ENCODE measurements at places on chromosomes 4 and X.
A peak's percentile ranks its signal among the peaks of the same experiment; 100 is the strongest.

GRCh38 chrX:980587-981235 lies 231.7 kb downstream of the CRLF2 start:
- peaks cover 2% of the 10 kb centered on the region for H3K36me3 ChIP-seq
- peaks cover 3% of the 10 kb centered on the region for H3K4me1 ChIP-seq
- peaks cover 12% of the 10 kb centered on the region for H3K27me3 ChIP-seq
- no peak overlapping the region for H3K27ac ChIP-seq
- no peak overlapping the region for H3K4me3 ChIP-seq

DNA sequence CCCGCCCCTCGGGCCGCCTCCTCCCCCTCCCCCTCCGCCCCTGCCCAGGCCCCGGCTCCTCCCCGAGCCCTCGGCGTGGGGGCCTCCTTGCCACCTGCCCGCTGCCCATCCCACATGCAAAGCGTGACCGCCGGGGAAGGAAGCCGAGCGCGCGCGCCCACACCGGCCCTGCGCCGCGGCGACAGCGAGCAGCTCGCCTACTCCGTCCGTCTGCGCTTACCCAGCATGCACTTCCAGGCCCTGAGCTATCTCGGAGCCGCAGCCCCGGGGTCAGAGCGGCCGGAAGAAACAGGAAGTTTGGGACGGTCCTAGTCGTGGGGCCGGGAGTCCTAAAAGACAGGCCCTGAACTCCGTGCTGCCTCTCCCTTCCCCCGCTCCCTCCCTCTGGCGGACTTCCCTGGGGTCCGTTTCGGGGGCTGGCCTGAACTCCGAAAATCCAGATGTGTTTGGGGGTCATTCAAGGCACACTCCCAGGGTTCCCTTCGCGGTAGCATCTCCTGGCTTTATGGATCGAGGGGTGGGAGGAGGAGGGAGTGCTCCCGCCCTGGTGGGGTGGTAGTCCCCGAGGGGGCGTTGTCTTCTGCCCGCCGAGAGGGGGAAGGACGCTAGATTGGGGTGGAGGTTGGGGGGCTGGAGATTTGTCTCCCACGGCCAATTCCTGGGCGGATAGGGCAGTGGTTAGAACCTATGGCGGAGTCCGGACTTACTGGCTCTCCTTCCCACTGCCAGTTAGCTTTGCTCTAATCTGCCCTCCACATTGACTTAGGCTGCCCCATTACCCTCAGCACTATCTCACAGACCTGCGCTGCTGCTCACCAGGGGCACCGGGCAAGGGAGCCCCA lies 25.0 kb upstream of the BCORL1 start:
- H3K4me3 ChIP-seq, result peak overlapping the region; percentile 70
- no peaks in the 10 kb centered on the region for H3K27me3 ChIP-seq
- peaks cover 22% of the 10 kb centered on the region for H3K4me1 ChIP-seq
- peaks cover 9% of the 10 kb centered on the region for H3K36me3 ChIP-seq
- no peak for DNase-seq
- H3K27ac ChIP-seq, result peak overlapping the region; percentile 23

GRCh38 chr4:63315651-63316050 lies 1093.6 kb downstream of the TECRL start:
- H3K27me3 ChIP-seq, result no peaks in the 10 kb centered on the region
- H3K36me3 ChIP-seq, result no peaks in the 10 kb centered on the region
- no peaks in the 10 kb centered on the region for H3K4me1 ChIP-seq
- DNase-seq, result no peak

- H3K4me1 ChIP-seq, result no peaks in the 10 kb centered on the region
- H3K27me3 ChIP-seq, result no peaks in the 10 kb centered on the region
- H3K36me3 ChIP-seq, result no peaks in the 10 kb centered on the region
- H3K4me3 ChIP-seq, result no peak overlapping the region
Observed at GRCh38 chr4:129917651-129918050, 821.7 kb downstream of the C4orf33 start.

GRCh38 chr4:53040851-53041250 lies 178.7 kb downstream of the RASL11B start:
- H3K4me1 ChIP-seq, result peaks cover 2% of the 10 kb centered on the region
- H3K27ac ChIP-seq, result no peak overlapping the region
- no peak for DNase-seq
- H3K36me3 ChIP-seq, result no peaks in the 10 kb centered on the region
- H3K27me3 ChIP-seq, result no peaks in the 10 kb centered on the region
- no peak overlapping the region for H3K4me3 ChIP-seq

DNA sequence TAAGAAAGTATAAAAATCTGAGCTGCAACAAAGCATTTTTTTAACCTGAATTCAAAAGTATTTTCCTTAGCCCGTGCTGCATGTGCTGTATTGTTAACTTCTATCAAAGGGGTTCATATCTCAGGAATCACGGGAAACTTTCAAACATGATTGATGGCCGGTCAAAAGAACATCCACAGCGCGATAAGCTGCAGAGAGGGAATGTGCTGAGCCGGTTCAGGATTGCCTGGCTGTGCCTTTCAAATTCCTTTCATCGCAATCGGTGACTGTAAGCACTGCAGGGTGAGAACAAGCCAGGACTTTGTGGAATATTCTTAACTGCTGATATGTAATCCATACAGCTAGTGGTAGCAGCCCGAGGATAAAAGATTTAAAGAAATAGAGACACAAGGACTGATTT lies 210.9 kb upstream of the NOCT start:
- no peak overlapping the region for H3K27ac ChIP-seq
- DNase-seq, result no peak
- no peaks in the 10 kb centered on the region for H3K36me3 ChIP-seq
- H3K4me1 ChIP-seq, result no peaks in the 10 kb centered on the region
- peaks cover 16% of the 10 kb centered on the region for H3K27me3 ChIP-seq

DNA sequence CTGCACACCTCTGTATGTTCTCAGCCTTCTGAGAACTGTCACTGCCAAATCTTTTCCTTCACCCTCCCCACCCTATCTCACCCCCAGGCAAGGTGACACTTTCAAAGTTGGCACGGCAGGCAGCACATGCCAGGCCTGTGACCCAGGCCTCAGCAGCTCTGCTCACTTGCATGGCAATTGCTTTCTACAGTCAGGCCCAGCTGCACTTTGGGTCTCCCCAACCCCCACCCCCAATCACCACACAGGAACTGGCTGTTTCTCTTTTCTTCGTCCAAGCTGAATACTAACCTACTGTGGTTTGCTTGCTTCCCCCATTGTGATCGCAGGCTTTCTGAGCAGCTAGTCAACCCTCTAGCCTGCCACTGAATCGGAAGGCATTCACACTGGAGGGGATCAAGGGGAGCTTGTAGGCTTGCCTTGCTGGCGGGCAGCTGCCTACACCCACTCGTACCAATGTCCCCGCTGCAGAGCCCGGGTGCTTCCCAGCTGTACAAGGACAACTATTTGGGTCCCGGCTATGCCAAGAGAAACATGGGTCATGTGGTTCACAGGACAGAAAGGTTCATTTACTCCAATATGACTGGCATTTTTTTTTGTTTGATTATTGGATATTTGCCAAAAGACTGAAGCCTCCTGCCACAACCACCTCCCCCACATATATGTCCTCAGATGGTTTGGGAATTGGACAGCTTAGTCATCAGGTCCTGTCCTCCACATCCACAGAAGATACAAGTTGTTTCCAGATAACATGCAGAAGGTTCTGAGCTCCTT lies 28.1 kb downstream of the SLC25A43 start:
- peaks cover 7% of the 10 kb centered on the region for H3K36me3 ChIP-seq
- H3K27me3 ChIP-seq, result no peaks in the 10 kb centered on the region
- DNase-seq, result no peak

DNA sequence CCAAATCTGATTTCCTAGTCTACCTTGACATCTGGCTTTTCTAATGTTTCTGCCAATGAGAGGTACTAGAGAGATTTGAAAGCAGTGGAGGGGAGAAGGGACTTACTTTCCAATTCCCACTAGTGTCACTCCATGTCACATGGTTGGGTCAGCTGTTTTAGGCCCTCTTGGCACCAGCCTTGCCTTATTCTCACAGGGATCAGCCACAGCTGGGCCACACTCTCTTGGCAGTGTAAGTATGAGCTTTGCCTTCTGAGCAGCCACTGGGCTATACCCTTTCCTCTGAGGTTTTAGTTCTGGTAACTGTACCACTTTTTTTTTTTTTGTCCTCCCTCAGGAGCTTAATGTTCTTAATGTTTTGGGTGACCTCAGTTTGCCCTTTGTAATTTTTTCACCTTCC lies 10.2 kb upstream of the ADH1C start:
- no peak overlapping the region for H3K27ac ChIP-seq
- no peak for DNase-seq
- H3K4me3 ChIP-seq, result no peak overlapping the region
- peaks cover 8% of the 10 kb centered on the region for H3K27me3 ChIP-seq

- H3K27ac ChIP-seq, result no peak overlapping the region
- no peaks in the 10 kb centered on the region for H3K4me1 ChIP-seq
- H3K36me3 ChIP-seq, result no peaks in the 10 kb centered on the region
Observed at GRCh38 chr4:109231331-109231730, 71.1 kb downstream of the COL25A1 start.

DNA sequence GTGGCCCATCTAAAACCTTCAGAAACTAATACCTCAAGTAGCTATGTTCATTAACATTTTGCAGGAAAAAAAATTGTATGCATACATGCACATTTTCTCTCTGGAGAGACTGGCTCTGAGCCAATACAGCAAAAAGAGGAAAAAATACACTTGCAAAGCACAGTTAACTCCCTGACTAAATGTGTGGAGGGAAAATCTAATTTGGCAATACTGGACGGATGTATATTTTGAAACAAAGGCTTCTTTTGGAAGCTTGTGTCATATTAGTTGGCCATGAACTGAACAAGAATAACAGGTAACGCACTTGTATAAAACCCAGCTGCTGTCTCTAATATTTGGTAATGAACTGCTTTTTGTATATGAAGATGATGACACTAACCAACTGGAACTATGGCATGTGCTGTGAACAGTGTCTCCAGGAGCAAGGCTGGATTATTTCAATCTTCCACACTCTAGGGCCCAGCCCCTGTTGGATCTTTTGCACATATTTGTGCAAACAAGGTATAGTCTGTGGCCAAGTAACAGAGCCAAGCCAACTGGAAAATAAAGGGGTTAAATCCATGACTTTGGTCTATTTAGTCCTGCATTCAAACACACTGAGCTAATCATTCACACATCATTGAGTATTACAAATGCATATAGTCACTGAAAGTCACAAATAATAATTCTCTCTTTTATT lies 67.9 kb upstream of the NRK start:
- no peak overlapping the region for H3K27ac ChIP-seq
- H3K4me3 ChIP-seq, result no peak overlapping the region
- no peaks in the 10 kb centered on the region for H3K27me3 ChIP-seq
- no peaks in the 10 kb centered on the region for H3K4me1 ChIP-seq
- H3K36me3 ChIP-seq, result no peaks in the 10 kb centered on the region

GRCh38 chr4:78426972-78427371 lies 124.6 kb upstream of the ANXA3 start:
- DNase-seq, result no peak
- no peak overlapping the region for H3K4me3 ChIP-seq
- no peak overlapping the region for H3K27ac ChIP-seq
